ENCODE measurements at places on chromosomes 11 and 22.

DNA sequence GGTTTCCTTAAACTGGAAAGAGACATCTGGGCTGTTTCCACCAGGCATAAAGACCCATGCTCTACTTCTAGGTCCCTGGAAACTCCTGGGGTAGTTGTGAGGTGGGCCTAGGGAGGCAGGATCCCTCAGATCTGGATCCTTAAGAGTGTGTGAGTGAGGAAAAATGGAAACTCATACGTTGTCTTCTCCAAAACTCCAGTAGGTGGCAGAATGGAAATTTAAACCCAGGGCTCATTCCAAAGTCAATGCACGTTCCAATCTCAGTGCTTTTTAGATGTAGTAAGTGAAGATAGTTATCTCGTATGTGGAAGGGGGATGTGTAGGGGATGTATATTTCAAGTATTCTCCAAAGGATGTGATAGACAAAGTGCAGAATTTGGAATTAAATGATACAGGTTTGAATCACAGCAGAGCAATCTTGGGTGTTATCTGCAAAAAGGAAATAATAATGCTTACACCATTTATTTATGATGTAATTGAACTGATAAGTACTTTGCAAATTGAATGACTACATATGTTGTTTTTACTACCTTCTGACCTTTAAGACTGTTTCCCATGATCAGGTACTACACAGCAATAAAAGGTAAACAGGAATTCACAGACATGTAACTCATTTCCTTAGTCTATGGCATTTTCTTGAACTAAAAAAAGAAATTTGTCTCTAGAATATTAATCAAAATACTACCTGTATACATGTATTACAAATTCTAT lies 13.1 kb upstream of the MMP1 start:
- no peak for DNase-seq

DNA sequence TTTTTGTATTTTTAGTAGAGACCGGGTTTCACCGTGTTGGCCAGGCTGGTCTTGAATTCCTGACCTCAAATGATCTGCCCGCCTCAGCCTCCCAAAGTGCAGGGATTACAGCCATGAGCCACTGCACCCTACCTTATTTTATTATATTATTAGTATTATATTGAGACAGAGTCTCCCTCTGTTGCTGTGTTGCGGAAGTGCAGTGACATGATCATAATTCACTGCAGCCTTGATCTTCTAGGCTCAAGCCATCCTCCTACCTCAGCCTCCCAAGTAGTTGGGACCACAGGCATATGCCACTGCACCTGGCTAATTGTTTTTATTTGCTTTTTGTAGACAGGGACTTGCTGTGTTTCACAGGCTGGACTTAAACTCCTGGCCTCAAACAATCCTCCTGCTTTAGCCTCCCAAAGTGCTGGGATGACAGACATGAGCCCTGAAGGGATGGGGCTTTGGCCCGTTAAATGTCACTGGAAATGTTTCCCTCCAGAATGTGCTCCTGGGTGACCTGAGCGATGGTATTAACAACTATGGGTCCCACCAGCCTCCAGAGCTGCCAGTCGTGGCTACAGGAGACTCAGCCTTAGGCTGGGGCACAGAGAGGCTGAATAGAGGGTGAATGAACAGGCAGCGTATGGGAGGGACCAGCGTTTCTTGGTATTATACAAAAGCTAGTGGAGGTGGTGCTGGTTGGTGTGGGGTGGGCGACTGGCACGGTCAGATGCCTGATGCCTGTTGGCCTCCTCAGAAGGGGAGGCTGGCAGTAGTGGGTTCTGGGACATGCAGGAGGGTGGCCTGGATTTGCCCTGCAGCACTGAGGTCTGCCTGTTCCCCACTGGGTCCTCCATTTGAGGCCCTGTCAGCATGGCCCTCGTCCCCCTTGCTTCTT lies 7.3 kb downstream of the TANGO2 start:
- no peak for DNase-seq

DNA sequence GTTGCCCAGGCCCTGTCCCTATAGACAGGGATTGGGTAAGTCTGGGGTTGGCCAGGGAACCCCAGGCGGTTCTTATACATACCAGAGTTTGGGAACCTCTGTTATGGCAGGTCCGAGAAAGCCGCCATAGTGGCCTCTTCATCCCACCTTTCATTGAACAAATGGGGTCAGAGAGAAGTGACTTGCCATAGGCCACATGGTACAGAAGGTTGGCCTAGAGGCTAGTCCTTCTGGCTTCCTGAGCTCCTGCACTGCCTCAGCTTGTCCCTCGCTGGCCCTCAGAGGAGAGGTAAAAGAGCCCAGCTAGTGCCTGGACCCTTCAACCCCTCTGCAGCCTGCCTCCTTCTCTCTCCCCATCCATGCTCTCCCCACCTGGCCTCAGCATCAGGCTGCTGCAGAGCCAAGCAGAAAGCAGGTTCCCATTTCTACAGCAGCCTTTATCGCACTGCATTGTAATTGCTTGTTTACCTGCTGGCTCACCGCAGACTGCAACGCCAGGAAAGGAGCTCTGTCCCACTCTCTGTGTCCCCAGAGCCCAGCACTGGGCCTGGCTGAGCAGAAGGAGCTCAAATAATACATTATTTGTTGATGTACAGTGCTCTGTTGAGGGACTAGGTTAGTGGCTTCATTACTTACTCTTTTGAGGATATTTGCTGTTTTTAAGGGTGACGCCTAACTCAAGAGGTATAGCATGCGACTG lies 103.6 kb downstream of the TRIM29 start:
- DNase-seq, result no peak

- no peak for DNase-seq
Observed at GRCh38 chr11:33747979-33748378, 11.8 kb upstream of the CD59 start.
